ENCODE measurements at places on chromosomes 5 and 9.
A peak's percentile ranks its signal among the peaks of the same experiment; 100 is the strongest.

DNA sequence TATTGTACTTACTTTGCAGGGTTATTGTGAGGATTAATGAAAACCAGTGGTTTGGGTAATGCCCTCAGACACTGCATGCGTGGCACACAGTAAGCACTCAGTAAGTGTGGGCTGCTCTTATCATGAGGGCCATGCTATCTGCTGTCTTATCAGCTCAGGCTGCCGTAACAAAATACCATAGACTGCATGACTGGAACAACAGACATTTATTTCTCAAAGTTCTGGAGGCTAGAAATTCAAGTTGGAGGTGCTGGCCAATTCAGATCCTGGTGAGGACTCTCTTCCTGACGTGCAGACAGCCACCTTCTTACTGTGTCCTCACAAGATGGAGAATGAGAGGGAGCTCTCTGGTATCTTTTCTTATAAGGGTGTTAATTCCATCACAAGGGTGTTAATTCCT is 23.9 kb upstream of the SH3PXD2B start:
- no peak for DNase-seq

GRCh38 chr9:37916471-37917312 is 12.8 kb upstream of the SLC25A51 start:
- no peak for DNase-seq

GRCh38 chr9:136244122-136244968 is 1.3 kb downstream of the QSOX2 start:
- DNase-seq, result no peak

DNA sequence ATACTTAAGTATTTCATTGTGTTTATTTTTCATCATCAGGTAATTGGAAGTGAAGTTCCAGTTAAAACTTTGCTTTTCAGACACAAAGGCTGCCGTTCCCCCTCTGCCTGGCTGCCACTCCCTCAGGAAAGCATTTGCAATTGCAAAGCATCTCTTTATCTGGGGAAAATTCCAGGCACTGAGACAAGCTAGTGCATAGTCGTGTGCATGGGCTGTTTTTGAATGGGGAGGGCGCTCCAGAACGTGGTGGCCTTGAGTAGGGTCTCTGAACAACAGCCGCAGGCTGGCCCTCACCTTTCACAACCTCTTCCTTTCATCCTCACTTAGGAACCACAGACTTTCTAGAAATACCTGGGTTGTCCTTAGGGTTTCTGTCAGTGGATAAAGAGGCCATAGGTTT is 285.1 kb upstream of the ADAMTS16 start:
- no peak for DNase-seq

DNA sequence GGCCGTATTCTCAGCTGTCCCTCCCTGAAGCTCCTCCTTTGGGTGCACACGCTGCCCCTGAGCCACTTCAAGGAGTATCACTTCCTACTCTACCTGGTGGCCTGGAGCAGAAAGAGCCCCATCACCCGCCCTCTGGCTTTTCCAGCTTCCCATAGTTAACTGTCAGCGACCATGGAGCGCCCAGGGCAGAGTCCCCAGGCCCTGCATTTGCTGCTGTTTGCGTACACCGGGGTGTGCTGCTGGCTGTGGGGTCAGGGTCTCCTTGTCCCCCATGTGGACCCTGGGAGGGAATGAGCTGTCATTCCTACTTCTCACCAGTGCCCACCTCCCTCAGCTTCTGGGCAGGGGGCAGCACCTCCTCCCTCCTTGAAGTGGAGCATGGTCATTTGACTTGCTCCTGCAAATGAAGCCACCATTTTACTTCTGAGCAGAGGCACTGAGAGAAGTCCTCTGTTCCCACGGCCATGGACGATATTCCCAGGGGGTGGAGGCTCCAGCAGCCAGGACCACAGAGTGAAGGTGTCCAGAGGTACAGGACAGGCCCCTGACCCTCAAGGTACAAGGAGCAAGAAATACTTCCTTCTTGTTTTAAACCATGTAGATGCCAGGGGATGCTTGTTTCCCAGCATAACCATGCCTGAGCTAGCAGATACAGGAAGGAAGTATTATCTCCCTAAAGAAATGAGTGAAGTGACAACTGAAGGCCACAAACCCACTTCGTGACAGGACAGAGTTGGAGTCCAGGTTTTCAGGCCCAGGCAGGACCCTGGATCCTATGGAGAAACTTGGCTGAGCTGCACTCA is 40.6 kb upstream of the COL5A1 start:
- no peak for DNase-seq

- DNase-seq, result no peak
Measured at GRCh38 chr9:121593066-121593465, 58.4 kb upstream of the DAB2IP start.

DNA sequence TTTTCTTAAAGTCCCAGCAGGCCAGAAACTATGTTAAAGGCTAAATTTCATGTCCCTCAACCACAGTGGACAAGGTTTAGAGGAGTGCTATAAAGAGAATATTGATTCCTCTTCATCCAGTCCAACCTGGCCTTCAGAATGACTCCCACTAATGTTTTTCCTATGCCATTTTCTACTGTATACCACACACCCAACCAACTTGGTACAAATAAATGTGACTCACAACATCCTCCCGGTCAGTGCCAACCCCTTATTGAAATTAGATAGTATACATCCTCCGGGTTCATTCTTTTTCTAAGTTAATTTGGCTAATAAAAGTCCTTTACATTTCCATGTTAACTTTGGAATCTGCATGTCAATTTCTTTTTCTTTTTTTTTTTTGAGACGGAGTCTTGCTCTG is 215.1 kb downstream of the TSSK1B start:
- DNase-seq, result no peak

GRCh38 chr5:135262364-135262763 is 136.7 kb downstream of the MACROH2A1 start:
- no peak for DNase-seq

GRCh38 chr9:108620767-108621166 is 235.0 kb downstream of the ACTL7B start:
- no peak for DNase-seq

GRCh38 chr5:65512170-65512937 is 30.6 kb upstream of the ADAMTS6 start:
- no peak for DNase-seq

DNA sequence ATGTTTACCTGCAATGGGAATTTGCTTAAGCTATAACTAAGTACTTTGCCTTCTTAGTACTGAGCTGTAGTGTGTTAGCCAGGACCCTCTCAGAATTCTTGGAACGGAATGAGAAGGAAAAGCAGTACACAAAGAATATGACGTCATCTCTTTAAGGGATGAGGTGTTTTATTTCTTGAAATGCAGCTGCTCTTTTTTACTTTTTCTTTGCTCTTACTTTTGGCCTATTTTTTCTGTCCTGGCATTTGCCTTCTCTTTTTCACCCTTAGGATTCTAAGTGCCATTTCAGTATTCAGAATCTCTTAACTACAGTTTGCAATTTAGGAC is 10.1 kb downstream of the KIF2A start:
- DNase-seq, result no peak

GRCh38 chr5:157328277-157328912 is 62.5 kb downstream of the CYFIP2 start:
- DNase-seq, result peak; percentile 26

- DNase-seq, result no peak
Measured at GRCh38 chr9:33781736-33782135, 13.6 kb upstream of the PRSS3 start.

GRCh38 chr9:92770360-92770995 is 5.8 kb upstream of the BICD2 start:
- DNase-seq, result no peak

DNA sequence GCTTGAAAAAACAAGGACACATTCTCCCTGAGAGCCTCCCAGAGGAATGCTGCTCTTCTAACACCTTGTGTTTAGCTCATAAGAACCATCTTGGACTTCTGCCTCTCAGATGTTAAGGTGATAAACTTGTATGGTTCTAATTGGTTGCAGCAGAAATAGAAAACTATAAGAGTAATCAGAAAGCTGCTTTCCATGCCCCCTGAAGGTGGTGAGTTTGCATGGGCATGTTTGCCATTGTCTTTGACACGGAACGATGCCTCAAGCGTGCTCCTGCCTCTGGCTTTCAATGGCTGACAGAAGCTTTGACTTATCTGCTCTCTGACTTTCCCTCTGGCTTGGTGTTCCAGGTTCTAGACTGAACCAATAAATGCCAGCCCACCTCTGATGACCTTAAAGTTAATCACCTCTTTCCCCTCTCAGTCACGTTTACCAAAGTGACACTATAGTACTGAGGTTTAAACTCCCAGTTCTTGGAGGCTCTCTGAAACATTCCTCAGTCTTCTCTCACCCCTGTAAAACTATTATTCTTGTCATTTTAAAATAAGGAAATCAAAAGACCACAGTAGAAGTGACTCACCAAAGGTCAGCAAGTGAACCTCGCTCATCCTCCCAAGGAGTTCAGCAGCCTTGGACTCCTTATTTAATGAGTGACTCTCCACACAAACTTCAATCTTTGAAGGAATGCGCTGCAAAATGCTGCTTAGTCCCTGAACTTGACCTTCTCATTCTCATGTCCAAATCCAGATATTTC is 103.6 kb downstream of the PIK3R1 start:
- no peak for DNase-seq

DNA sequence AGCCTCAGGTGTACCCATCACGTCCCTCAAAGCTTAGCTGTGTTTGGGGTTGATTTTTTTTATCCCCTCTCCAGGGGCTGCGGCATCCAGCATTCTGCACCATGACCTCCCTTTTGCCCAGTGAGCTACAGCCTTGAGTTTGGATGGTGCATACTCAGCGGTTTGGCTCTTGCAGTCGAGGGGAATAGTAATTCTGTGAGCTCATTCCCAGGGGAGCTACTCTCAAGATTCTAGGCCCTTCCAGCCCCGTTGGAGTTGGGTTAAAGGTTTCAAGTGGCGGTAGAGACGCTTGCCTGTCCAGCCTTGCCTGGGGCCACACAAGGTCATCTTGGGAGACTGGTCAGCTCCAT is 102.2 kb upstream of the SPRY4 start:
- no peak for DNase-seq

GRCh38 chr9:32742296-32742695 is 41.0 kb upstream of the TMEM215 start:
- DNase-seq, result no peak

DNA sequence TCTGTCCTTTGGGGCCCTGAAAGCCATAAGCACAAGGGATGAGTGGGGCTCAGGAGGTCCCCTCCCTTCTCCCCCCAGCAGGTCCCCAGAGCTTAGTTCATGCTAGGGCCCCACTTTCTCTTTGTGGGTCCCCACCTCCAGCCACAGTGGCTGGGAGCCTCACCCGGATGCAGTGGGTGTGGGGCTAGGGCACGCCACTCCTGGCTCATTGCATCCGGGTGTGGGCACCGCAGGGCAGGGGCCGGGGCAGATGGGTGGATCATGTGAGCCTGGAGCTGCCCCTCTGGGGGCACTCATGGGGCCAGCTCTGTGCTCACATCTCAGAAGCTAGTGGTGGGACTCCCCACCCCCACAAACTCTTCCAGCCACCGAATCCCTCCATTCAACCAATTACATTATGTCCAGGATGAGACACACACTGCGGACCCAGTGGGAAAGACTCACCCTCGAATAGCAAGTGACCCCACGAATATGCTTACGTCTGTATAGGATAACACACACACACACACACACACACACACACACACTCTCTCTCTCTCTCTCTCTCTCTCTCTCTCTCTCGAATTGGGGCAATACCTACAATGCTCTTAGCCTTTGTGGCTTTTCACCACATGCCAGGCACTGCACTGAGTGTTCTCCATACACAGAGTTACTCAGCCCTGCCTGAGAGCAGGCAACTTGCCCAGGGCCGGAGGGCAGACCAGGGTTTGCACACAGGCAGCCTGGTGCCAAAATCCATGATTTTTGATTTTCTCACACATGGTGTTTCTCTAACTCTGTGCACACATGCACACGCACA is 16.8 kb upstream of the PHYKPL start:
- no peak for DNase-seq

GRCh38 chr9:132575005-132575609 is 7.3 kb upstream of the BARHL1 start:
- DNase-seq, result no peak

GRCh38 chr5:132459983-132460838 is 30.4 kb downstream of the IRF1 start:
- no peak for DNase-seq

- DNase-seq, result no peak
Measured at GRCh38 chr5:124315741-124316415, 430.6 kb downstream of the ZNF608 start.

- DNase-seq, result no peak
Measured at GRCh38 chr9:115116421-115117284, 1.3 kb downstream of the TNC start.

DNA sequence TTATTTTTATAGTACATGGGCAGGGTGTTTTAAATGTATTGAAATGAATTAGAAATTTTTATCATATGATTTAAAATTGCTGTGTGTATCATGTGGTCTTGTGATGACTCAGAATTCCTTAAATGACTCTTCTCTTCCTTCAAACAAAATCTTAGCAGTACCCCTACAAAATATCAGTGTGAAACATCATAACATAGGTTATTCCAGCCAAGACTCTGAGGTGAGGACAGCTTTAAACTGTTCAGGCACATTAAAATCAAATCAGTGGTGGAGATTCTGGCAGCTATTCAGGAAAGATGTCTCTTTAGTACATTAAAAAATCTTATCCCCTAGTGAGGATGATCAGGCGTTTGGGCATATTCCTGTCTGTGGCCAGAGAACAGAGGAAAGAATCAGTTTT is 174.0 kb downstream of the MAN2A1 start:
- DNase-seq, result no peak

- DNase-seq, result no peak
Measured at GRCh38 chr5:104942735-104943134, 1380.1 kb upstream of the NUDT12 start.

DNA sequence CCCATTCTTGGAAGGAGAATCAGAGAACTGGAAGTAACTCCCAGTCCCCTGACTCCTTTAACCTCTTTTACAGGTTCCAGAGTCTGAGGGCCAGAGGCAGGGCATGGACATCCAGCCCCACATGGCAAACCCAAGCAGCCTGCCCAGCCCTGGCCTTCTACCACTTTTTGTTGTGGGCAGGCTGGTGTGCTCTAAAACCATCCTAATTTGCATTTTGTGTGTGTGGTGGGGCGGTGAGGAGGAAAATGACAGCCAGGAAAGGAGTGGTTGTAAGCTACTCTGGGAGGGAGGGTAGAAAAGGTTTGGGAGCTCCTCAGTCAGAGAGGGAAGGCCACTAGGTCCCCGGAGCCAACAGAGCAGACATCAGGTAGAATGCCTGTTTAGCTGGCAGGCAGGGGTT is 90.6 kb downstream of the PSD2 start:
- no peak for DNase-seq

- DNase-seq, result no peak
Measured at GRCh38 chr9:129646252-129646651, 4.3 kb upstream of the ASB6 start.

- DNase-seq, result no peak
Measured at GRCh38 chr9:5336688-5337087, 3.0 kb downstream of the RLN1 start.

DNA sequence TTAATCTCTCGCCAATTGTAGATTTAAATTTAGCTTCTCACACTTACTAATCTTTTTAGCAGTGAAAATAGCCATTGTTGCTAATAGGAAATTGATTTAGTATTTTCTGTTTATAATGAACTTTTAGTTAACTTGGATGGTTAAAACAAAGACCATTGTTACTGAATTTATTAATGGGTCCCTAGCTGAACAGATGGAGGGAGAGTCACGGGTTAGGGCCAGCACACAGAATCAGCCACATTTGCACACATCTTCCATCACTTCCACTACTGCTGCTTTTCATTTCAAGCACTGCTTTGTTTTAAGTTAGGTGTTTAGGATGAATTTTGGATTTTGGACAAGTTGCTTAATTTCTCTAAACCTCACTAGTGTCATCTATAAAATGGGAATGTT is 125.9 kb upstream of the ADAMTSL1 start:
- DNase-seq, result no peak
